ENCODE measurements at places on chromosomes 16 and 17.
A peak's percentile ranks its signal among the peaks of the same experiment; 100 is the strongest.

GRCh38 chr16:54774768-54775167, 155.9 kb upstream of the IRX5 start:
- no peak for DNase-seq

GRCh38 chr16:82452004-82452756, 174.6 kb upstream of the CDH13 start:
- no peak for DNase-seq

- DNase-seq: no peak
Observed at GRCh38 chr17:17730250-17730935, 49.1 kb downstream of the RAI1 start.

DNA sequence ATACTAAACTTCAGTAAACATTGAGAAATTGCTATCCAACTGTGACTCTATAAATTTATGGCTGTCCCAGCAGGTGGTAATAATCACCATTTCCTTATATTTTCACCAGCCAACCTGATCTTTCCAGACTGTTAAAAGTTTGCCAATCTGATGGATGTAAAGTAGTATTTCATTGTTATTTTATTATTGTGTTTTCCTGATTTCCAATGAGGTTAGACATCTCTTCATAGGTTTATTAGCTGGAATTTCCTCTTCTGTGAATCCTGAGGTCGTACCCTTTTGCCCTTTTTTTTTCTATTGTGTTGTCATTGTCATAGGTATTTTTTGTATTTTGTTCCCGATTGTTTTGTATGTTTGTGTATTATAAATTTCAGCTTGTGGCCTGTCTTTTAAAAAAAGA, 31.7 kb downstream of the BMERB1 start:
- no peak for DNase-seq

DNA sequence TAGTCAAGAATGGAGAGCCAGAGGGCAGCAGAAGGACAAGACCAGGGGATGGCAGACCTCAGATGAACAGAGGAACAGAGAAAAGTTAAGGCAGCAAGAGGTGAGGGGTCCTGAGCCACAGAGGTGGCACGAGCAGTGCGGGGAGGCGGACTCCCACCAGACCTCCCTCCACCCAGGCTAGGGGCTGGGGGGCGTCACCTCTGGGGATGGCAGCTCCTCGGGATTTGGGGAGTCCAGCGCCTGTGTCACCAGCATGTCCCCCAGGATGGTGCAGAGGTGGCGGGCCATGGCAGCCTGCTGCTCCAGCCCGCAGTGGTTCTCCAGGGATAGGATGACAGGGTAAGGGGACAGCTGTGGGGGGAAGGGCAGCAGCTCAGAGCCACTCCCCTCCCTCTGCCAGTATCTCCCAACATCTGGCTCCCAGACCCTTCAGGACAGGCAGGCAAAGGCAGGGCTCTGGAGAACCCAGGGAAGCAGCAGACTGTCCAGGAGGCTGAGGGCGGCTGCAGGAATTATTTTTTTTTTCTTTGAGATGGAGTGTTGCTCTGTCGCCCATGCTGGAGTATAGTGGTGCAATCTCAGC, 15.8 kb downstream of the PLCD3 start:
- no peak for DNase-seq

GRCh38 chr16:31386157-31386984, 6.8 kb upstream of the ITGAD start:
- peak; percentile 61 for DNase-seq

DNA sequence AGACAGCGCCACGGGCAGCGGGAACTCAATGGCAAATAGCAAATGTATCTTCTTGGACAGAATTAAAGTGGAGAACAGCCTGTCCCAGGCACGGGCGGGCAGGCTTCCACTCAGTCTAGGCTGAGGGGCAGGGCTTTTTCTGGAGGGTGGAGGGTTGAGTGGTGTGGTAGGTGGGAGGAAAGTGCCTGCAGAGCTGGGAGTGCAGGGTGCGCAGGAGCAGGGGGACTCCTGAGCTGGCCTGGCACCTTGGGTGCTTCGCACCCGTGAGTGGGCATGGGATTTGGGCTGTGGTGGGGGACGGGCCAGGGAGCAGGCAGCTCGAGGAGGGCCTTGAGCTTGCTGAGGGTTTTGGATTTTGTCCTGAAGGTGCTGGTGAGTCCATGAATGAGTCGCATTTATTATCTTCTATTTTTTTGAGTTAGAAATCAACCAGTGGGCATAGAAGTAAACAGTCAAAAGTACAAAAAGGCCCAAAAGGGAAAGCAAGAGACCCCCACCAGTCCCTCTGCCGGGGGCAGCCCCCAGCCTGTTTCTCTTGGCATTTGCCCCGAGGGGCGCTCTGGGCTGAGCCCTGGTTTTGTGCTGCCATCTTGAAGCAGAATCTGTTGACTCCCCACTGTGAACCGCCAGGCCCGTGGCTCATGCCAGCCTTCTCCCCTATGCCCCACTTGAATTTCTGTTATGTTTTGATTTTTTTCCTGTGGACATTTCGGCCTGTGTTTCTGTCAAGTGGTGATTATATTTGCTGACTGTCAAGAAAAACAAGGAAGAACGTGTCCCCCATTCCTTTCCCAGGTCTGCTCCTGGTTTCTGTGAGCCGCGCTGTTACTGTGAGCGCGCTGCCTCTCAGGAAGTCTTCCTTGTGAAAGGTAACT, 8.2 kb downstream of the ADORA2B start:
- no peak for DNase-seq

DNA sequence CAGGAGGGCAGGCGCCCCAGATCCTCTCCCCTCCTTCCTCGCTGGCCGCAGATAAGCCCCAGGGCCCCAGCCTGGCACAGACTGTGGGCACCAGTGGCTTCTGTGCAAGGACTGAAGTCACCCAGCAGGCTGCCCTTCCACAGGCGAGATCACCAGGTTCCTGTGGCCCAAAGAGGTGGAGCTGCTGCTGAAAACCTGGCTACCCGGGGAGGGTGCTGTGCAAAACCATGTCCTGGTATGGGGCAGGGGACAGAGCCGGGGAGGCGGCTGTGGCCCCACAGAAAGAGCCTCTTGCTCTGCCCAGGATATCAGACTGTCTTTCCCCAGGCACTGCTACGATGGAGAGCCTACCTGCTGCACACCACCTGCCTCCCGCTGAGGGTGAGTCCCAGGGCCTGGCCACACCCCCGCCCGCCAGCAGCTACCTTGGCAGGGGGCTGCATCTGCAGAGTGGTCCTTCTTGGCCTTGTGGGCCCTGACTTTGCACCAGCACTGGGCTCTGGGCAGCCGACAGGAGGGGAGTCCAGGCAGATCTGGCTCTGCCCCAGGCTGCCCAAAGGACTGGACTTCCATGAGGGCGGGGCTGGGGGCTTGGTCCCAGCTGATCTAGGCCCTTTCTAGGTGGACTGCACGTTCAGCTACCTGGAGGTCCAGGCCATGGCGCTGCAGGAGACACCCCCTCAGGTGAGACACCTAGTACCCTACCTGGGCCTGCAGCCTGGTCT, 615 bp downstream of the CARMIL2 start:
- DNase-seq: no peak

DNA sequence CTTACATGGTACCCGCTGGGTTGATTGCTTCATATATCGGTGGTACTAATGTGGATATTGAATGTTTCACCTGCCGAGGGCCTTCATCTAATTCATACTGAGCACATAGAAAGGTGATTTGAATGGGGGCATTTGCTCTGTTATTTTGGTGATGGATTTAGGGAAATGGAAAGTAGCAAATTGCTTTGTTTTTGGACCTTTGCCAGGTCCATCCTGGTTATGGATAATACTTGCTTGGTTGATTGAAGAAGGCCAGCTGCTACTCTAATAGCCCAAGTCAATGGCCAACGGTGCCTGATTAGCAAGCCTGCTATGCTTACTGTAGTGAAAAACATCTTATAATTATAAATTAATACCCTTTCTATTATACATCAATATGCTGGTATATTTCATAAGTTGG, 253.6 kb downstream of the CDH13 start:
- no peak for DNase-seq

- no peak for DNase-seq
Observed at GRCh38 chr17:55190748-55191147, 74.0 kb upstream of the HLF start.

GRCh38 chr16:61581417-61582046, 454.7 kb downstream of the CDH8 start:
- no peak for DNase-seq

- DNase-seq: no peak
Observed at GRCh38 chr16:17367036-17367435, 103.7 kb downstream of the XYLT1 start.

DNA sequence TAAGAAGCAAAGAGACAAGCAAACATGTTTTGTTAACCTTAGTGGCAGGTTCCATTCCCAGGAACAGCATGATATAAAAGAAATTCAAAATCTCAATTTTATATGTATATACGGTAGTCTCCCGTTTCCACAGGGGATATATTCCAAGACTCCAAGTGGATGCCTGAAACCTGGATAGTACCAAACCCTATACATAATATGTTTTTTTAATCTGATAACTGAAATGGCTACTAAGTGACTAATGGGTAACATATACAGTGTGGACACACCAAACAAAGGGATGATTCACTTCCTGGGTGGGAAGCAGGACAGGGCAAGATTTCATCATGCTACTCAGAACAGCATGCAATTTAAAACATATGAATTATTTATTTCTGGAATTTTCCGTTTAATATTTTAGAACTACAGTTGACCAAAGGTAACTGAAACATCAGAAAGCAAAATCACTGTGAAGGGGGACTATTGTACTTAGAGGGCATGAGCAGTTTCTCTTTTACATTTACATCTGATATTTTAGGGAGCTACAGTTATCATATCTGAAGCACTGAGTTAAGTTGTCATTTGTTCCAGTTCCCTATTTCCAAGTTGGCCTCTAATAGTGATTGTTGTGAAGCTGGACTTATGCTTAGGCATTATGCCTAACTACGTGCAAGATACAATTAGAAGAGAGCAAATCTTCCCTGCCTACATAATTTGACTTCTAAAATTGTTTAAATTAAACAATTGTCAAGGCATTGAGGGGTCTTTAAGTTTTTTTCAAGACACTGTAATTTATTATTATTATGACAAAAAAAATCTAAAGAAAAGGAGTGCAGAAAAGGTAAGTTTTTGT, 34.1 kb upstream of the ABCA6 start:
- peak; percentile 36 for DNase-seq

GRCh38 chr17:64938925-64939474, 19.7 kb upstream of the LRRC37A3 start:
- no peak for DNase-seq

- DNase-seq: no peak
Observed at GRCh38 chr16:74617206-74617788, 10.4 kb upstream of the GLG1 start.
